ENCODE measurements at places on chromosomes 4 and X.

DNA sequence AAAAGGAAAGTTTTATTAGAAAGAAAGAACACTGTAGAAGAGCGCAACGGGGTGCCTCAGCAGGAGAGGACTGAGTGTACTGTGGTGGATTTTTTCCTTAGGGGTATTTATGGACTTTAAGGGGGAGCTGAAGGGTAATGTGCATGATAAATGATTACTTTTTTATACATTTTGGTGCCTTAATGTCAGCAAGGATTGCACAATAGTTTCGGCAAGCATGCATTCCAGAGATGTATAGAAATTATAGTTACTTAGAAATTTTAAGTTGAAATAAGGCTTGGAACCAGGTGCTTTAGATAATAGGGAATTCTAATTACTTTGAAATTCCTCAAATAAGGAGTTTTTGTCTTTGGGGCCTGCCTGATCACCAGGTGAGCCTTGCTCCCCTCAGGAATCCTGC, 30.5 kb upstream of the SERPINA7 start:
- DNase-seq, result no peak

GRCh38 chr4:77697860-77698590, 92.4 kb downstream of the CXCL13 start:
- DNase-seq, result no peak

DNA sequence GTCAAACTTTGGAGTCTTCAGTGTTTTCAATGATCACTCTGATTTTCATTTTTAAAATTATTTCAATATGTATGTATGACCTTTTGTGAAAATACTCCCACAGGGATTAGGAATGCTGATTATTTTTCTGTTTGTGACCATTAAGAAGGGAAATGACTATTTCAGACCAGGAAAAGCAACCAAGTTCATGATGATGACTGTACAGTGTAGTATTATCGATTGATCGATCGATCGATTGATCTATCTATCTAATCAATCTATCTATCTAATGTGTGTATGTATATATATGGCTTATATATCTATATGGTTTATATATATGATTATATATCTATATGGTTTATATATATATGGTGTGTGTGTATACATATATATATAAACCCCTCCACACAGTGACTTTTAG, 131.5 kb upstream of the VEGFC start:
- no peak for DNase-seq

GRCh38 chrX:1401611-1402430, 9.9 kb upstream of the SLC25A6 start:
- DNase-seq, result no peak

DNA sequence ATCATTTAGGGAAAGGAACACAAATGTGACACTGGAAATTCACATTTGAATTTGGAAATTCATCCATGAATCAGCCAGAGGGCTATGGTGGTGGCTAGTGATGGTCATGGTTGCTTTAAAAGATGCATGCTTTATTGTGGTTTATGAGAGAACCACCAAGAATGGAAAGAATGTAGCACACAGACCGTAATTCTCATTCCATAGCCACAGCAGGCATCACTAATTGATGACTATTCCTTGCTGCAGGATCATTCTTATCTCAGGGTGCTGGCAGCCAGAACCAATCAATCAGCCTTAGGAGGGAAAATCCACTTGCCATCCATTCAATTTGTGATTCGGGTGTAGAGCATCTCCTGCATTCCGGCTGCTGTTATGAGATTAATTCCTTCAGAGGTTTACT, 115.6 kb downstream of the DHRSX start:
- DNase-seq, result no peak

DNA sequence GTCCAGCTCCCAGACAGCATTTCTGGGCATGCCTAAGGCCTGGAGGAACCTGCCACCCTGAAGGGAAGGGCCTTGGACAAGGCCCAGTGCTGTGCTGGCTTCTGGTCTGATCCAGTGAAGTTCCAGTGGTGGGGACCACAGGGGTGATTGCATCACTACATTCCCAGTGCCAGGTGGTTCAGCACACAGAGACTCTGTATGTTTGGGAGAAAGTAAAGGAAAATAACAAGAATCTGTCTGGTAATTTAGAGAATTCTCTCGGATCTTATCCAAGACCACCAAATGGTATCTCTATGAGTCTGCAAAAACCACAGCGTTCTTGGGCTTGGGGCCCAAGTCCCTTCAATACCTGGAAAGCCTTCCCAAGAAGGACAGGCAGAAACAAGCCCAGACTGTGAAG, 131.8 kb upstream of the MAD2L1 start:
- DNase-seq, result no peak

DNA sequence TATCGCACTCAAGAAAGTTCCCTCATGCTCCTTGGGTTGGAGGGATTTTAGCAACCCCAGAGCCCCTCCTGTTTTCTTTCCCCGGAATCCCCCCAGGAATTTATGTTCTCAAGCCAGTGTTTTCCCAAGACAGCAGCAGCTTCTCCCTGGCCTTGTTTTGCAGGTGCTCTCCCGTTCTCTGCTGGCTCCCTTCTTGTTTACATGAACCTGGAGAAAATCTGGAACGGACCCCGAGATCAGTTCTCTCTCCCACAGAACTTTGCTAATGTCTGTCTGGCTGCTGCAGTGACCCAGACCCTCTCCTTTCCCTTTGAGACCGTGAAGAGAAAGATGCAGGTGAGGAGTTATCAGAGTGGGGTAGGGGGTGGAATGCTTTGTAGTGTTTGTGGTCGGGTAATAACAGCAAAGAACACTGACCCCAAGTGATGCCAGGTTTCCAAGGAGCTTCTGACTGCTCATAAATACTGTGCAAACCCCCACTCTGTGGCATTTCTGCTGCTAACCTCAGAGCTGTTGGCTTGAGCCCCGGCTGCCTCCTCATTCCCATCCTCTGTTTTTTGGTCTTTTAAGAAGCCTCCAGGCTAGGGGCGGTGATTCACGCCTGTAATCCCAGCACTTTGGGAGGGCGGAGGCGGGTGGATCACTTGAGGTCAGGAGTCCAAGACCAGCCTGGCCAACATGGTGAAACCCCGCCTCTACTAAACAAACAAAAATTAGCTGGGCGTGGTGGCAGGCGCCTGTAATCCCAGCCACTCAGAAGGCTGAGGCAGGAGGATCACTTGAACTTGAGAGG, 11.1 kb downstream of the SLC25A43 start:
- no peak for DNase-seq

GRCh38 chrX:41184312-41184711, 99.1 kb downstream of the USP9X start:
- DNase-seq, result no peak

- no peak for DNase-seq
Observed at GRCh38 chrX:50432829-50433289, 37.8 kb downstream of the DGKK start.

DNA sequence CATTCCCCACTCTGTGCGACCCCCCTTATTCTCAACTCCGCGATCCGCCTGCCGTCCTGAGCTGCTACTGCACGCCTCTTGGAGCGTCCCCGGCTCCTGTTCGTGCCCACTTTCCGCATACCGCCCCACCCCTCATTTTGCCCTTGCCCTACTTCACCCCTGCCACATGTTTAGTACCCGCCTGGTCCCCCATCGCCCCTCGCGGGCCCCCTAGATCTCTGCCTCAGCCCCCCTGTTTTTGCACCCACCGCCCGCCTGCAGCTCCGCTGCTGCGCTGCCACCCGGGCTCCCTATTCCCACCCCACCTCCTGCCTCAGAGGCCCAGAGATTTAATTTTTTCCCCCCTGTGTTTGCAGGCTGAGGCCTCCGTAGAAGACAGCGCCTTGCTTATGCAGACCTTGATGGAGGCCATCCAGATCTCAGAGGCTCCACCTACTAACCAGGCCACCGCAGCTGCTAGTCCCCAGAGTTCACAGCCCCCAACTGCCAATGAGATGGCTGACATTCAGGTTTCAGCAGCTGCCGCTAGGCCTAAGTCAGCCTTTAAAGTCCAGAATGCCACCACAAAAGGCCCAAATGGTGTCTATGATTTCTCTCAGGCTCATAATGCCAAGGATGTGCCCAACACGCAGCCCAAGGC, 1.4 kb downstream of the MAGED1 start:
- no peak for DNase-seq

DNA sequence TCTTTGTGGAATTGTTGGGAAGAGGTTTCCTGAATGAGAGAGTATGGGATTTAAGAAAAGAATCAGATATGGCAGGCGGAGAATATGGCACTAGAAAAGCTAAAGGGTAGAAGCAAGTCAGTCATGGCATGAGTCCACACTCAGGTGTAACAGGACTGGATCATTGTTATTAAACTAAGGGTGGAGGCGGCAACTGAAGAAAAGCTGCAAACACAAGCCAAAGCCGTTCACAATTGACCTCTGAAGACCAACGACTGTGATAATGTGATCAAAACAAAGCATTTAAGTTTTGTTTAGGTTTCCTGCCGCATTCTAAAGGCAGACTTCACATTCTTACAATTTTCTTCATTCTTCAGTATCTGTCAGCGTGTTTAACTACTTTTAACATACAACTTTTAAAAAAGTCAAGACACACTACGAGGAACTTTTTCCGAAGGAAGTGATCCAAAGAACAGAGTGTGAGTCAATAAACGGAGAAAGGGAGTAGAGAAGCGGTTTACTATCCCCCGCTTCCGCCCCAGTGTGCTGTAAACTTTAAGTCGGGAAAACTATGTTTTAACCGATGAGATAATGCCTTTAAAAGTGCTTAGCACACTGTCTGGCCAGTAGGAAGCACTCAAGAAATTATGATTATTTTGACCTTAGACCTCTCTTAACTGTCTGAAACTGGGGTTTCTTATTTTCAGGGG, 909 bp upstream of the SLAIN2 start:
- DNase-seq, result peak; percentile 64

DNA sequence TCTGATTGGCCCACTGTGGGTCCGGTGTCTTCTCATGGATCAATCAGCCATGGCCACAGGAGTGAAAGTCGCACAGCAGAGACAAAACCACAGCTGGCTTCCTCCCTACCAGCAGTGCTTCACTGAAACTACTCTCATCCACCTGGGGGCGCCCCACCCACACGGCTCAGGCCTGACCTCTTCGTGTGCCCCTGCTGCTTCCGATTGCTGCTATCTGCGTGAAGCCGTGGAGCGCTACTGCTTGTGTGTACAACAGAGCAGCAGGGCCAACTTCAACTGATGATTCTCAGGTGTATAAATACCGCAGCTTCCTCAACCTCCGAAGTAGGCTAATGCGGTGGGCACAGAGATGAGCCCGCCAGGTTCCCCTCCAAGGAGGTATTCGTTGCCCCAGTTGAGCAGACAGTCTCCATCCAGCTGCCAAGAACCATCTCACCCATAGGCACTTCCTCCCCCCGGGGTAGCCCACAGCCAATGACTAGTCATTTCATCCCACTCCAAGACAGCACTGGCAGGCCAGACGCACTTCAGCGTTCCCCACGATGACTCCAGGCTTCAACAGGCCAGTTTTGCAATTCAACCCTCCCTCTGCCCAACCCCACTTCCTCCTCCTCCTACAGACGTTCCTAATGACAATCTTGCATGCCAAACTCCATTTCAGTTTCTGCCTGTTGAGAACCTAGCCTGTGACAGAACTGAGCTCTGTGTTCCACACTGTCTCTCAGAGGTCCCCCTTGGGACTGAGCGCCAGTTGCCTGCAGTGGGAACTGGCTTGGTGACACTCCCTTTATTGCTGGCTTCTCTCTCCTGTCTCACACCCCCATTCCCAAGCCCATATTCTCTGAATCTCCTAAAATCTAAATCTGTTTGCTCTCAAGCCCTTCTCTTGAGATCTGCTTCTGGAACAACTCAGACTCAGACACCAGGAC, 41.3 kb upstream of the ATP6AP2 start:
- peak; percentile 9 for DNase-seq

DNA sequence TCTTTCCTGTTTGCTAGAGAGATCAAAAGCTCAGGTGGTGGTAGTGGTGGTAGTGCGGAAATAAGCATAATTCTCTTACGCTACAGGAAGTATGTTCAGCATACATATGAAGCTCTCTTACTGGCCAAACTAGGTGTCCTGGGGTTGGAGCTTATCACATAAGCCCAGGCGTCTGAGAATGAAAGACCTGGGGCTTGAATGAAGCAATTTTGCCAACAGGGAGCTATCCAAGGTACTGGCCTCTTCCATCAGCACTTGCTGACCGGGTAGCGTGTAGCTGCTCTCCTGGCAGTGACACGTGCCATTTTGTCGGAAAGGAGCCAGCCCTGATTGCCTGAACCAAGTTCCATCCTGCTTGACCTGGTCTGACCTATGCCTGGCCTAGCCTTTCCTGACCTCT, 65.9 kb upstream of the HPF1 start:
- DNase-seq, result no peak

DNA sequence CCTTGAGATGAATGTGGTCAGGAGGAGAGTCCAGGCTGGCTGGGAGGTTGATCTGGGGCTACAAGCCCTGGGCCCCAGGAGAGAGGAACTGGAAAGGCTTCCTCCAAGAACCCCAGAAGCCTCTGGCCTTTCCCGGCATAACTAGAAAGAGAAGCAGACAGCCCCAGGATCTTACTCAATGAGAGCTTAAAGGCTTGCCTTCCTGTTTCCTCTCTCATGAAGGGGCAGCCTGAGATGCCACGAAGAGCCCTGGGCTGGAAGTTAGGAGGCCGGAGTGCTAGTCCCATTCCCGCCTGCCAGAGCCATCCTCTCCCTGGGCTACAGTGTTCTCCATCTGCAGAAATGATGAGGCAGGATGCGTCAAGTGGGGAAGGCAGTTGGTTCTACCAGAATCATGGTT, 20.1 kb upstream of the XPNPEP2 start:
- no peak for DNase-seq

DNA sequence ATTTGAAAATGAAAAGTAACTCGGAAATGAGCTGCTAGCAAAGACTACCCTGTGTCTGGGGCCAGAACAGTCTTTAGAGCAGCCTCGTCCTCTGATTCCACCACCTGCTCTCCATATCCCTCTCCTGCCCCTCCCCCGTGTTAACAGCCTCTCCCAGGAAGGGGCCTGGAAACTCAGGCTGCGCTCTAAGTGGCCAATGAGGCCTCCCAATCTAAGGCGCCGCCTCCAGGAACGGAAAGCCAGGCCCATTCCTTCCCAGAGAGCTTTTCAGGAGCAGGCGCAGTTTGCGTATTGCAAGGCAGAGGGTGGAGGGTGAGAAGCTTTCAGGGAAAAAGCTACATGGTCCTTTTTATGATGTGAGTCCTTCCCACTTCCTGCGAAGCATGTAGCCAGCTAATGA, 31.2 kb downstream of the RS1 start:
- DNase-seq, result no peak

- no peak for DNase-seq
Observed at GRCh38 chrX:130669233-130669632, 233.8 kb downstream of the ENOX2 start.

DNA sequence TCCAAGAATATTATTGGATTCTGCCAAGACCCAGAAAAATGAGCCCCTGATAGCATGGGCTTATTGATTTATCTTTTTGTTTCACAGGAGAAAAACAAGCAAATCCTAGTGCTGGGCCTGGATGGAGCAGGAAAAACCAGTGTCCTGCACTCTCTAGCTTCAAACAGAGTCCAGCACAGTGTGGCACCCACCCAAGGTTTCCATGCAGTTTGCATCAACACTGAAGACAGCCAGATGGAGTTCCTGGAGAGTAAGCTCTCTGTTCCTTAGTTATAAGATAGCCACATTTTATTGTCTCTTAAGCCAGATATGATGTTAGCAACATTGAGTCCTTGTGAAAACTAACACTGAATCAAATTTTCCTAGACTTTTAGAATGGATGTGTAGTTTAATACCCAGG, 5.5 kb downstream of the ARL9 start:
- DNase-seq, result no peak

GRCh38 chr4:21512353-21512752, 436.2 kb downstream of the KCNIP4 start:
- no peak for DNase-seq

- no peak for DNase-seq
Observed at GRCh38 chr4:47929682-47930201, 15.4 kb upstream of the NFXL1 start.

GRCh38 chr4:117793845-117794480, 240.3 kb upstream of the NDST3 start:
- DNase-seq, result no peak
